Astrocyte of the cerebellum (primary cell): ENCODE measurements at places on chromosomes 12 and 14.

DNA sequence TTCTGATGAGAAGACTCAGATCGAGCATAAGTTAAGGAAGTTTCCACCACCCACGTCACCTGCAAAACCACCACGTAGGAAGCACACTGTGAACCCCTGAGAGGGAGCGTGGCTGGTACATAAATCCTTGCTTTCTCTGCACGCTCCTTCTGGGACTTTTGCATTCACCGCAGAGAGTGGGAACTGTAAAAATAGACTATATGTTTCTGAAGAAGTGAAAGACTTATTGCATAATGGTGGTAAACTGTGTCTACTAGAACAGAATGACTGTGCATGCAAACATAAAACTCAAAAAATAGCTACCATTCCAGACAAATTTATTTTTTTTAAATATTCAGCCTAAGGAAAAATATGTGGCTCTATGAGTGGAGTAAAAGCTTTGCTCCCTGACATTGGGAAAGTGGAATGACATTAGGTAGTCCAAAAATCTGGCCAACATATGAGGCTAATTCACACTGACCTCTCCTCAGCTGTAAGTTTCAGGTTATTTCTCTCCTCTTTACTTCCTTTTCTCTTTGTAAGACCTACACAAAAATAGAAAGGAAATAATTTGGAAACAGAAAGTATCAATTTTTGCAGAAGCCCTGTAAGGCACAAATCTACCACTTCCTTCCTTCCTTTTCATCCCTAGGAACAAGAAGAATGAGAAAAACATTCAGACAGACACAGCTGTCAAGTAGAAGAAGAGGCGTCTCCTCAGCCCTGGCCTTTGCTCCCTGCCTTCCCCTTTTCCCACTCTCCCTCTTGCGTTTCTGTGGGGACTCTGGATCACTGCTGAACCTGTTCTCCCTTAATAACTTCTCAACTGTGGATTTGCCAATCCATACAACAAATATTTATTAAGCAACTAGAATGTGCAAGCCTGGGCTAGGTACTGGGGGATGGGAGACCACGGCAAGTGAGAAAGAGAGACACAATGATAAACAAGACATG is 264.3 kb upstream of the FOXN3 start:
- DNase-seq = no peak

DNA sequence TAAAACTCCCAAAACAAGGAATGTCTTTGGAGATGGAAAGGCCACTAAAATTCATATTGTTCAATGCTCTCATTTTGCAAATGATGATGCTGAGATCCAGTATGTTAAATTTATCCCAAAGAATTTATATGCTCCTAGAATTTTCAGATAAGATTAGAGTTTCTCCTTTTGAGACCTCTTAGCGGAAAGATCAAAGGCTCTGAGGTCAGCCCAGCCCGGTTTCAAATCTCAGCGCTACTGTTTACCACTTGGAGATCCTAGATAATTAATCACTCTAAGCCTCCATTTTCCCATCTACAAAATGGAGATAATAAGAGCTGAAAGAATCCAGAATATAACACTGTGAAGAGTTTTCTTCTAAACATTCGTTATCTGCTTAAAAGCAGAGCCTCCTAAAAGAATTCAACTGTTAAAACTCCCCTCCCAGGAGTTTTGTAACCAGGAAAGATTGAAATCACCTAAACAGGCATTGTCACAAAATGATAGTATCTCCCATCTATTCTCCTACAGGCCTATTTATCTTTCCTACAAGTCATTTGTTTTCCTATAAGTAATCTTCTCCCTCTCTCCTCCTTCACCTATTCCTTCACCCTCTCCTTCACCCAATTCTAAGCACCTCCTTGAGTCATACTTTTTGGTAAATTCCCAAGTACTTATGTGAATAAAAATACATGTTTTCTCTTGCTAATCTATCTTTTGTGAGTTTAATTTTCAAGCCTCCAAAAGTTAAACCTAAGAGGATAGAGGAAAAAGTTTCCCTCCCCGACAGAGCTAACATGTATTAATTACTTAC is 16.7 kb downstream of the DUSP6 start:
- no peak for DNase-seq

- no peak for DNase-seq
Measured at GRCh38 chr12:23954332-23954731, 4.9 kb upstream of the SOX5 start.

DNA sequence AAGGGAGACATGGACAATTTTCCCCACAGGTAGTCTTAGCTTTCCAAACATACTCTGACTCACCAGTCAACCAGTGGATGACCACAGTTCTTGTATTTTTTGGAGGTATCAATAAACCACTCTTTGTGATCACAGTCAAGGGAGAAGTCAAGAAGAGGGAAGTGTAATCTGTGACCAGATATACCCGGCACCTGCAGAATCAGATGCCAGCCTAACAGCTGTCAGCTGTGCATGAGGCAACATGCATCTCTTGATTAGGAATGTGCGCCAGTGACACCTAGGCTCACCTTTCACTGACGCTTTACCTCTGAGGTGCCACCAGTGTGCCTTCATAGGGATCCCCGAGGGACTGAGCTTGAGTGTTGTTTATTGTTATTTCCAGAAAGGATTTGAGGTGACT is 20.0 kb downstream of the PROX2 start:
- DNase-seq = no peak

GRCh38 chr14:21579976-21580375 is at the start of gene OR10G3:
Gene OR10G3 (minus strand): TSS chr14:21580076. CDS start chr14:21570744, 9,332 bp downstream.
- no peak for DNase-seq

GRCh38 chr14:75800792-75801191 is 139.7 kb downstream of the TTLL5 start:
- DNase-seq = no peak

GRCh38 chr12:80848858-80849257 is 88.9 kb downstream of the LIN7A start:
- no peak for DNase-seq

DNA sequence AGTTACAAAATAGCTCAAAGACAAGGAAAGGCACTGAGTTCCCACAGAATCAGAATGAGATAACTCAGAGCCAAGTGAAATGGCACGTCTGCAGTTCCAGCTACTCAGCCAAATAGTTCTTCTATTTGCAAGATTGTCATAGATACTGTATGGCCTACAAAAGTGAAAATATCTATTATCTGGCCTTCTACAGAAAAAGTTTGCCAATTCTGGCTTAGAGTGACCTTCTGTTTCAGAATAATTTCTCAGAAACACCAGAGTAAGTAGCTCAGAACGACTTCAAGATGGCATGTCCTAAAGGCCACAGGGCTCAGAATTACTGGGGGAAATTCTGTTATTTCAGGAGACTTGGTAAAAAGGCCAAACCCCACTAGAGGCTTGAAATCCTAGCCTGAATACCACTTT is 10.7 kb upstream of the RTRAF start:
- no peak for DNase-seq
